ENCODE measurements at places on chromosomes 12 and 14.

DNA sequence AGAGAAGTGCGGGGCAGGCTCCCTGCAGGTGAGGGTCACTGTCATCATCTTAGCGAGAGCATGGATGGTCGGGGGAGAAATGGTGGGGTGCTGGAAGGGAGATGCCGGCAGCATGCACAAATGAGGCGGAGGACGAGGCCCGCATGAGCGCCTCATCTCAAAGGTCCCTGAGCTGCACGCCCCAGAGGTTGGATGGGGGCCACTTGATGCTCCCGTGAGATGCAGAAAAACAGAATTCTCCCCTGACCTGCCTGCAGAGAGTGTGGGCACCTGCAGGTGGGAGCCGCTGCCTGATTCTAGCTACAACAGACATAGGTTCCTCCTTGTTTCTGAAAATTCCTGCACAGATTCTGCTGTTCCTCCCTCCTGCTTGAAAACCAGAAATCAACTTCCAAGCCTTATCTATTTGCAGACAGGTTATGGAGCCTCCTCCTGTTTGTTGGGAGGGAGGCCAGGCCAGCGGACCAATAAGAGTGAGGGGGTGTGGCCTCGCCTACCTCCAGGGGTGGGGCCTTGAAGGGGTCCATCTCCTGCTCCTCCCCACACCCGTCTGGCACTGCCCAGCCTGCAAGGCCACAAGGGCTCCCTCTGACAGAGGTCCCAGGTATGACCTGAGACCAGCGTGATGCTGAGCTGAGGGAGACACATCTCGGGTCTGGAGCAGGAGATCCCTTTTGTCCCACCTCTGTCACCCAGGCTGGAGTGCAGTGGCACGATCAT, 67.2 kb downstream of the KDM2B start:
- DNase-seq = no peak

GRCh38 chr12:848882-849527, 96.6 kb downstream of the WNK1 start:
- no peak for DNase-seq

- no peak for DNase-seq
These were observed 210.8 kb downstream of the DAD1 start for GRCh38 chr14:22378181-22378580.

- DNase-seq = no peak
These were observed 45.5 kb downstream of the SPATA7 start for GRCh38 chr14:88430976-88431375.

DNA sequence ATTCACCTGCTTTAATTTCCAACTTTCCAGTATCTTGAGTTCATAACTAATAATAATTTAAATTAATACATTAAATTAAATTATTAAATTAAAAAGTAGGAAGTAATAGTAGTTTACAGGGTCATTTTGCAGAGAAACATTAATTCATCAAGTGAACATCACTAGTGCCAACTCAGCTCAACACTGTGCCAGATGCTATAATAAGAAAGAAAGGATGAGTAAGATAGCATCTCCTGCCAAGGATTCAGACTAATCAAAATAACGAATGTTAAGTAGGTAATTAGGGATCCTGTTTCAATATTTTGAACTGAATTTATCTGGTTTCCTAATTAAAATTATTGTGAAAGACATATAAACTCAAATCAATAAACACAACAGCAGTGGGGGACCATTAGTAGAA, 596.7 kb downstream of the SLC6A15 start:
- no peak for DNase-seq

- no peak for DNase-seq
These were observed 40.5 kb downstream of the ATP6V1D start for GRCh38 chr14:67319142-67319541.

DNA sequence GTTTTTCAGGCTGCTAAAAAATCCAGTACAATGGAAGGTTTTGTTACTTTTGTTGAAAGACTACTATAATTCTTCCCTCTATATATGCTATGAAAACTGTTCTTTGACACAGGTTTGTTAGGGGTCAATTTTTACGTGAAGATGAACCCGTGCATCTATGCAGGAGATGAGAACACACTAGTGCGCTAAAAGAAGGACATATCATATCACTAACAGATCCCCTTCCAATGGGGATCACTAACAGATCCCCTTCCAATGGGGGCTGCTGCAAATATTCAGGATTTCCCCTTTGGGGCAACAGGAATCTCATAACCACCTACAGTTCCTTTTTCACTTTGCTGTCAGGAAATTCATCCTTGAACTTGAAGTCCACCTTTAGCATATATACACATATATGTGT, 75.1 kb downstream of the CLMN start:
- no peak for DNase-seq

DNA sequence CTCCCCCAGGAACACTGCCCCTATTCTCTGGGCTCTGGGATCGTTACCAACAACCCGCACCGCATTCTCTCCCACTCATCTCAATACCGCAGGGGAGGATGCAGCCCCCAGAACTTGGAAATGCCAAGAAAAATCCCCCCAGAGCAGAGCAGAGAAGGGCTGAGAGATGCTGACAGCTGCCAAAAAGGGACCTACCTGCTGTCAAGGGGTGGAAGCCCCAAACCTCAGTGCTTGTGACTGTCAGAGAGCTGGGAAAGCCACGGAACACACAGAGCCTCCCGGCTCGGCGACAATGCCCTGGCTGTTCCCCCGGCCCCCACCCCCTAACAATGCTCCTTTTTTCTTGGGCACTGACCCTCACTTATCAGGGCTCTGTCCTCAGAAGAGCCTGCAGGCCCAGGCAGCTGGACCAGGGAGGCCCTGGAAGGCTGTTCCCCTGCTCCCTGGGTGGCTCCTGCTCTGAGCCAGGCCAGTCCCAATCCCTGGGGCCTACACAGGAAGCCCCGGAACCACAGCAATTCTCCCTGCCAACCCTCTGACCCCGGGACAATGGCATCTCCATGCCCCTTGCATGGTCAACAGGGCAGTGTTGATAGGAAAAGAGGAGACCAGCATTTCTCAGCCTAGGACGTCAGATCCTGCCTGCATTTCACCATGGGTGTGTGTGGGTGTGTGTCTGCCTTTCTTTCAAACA, 78.9 kb downstream of the ITPK1 start:
- DNase-seq = no peak

DNA sequence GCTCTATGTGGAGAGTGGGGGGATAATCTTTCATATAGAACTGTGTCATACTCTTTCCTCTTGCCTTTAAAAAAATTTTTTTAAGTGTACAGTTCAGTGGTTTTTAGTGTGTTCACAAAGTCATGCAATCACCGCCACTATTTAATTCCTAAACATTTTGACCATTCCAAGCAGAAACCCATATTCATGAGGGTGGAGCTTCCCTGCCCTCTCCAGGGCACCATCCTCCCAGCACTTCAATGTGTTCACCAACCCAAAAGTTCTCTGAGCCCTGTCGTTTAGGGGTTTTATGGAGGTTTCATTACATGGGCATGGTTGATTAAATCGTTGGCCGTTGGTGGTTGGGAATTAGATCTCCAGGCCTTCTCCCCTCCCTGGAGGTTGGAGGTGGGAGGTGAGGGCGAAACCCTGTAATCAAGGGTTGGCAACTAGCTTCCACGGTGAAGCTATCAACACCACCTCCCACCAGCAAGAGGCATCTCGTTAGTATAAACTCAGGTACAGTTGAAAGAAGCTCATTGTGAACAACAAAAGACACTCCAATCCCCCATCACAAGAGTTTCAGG, 42.8 kb upstream of the WNK1 start:
- DNase-seq = no peak

DNA sequence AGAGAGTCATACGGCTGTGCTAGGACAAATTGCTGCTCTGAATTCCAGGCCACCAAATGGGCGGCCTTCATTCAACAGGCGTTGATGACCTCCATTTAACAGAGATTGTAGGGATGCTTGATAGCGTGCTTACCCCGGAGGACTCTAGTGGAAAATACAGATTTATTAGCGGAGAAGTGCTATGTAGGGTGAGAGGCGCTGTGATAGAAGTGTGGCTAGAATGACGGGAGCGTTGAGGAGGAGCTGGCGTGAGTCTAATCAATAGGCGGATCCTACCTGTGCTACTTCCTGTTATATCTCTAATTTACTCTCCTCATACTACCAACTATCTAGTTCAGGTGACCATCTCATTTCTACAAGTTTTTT, 668 bp downstream of the MRPS35 start:
- DNase-seq = no peak

GRCh38 chr14:99871771-99872170, 78.6 kb downstream of the EML1 start:
- no peak for DNase-seq

DNA sequence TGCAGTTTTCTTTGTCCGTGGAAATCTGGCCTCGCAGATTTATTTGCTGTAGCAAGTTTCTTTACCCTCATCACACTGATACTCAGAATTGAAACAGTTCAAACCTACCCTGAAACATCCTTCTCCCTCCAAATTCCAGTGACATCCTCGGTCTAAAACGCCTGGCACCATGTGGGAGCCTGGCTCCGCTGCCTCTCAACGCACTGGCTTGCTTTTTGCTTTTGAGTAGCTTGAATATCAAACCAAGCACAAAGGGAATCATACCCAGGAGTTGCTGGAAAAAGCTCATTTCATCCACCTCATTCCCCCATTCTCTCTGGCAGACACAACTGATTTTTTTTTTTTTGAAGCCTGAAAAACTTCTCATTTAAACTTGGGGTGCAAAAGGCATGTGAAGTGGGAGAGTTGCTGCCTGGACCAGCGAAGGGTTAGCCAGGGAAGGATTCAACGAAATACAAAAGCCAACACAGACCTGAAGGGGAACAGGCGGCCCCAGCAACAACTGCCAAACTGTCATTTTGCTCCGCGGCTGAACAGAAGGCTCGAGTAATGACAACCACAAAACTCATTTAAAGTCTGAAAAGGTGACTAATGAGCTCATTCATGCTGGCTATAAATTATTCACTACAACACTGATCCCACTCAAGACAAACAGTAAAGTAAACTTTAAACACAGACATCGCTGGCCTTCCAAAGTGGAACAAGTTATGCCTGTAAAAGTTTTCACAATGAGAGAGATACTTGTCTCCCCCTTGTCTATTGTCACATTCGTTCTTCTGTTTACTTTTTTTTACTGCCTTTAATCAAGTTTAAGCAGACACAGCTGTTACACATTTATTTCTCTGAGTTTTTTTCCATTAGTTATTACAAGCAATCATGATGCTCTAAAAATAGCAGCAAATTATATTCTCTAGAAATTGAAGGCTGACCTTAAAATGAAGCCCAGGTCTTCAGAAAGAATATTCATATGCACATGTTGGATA, 12.5 kb upstream of the FOXN3 start:
- DNase-seq = no peak

DNA sequence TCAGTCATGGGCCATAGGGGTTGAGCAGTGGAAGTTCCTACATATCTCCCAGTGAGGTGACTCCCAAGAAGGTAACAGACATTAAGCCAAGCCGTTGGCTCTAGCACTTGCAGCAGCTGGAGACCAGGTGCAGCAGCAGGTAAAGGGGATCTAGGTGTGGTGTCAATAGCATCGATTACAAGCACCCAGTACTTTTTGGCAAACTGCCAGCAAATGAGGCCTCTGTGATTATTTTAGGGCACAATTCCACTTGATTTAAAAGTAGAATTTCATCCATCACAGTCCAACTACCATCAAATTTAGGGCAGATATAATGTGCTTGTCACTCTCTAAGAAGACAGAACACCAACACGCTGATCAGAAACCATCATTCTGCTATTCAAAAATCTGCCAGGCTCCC, 224.1 kb upstream of the EGLN3 start:
- DNase-seq = no peak

DNA sequence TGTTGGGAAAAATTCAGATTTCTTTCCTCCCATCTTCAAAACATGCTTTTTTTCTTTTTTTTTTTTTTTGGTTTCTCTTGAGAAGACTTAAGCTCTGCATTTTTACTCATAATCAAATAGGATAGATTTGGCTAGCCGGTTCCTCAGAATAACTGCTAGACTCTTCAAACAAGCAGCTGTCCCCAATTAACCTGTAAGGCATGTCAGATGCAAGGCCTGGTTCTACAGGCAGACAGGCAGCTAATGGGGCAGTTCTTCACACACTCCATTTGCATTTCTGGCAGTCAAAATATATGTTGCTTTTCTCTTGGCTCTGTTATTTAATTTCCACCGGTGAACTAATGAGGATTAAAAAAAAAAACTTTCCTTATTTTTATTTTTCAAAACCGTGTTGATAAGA, 228.0 kb upstream of the ATP2B1 start:
- no peak for DNase-seq

- no peak for DNase-seq
These were observed 45.7 kb upstream of the OTX2 start for GRCh38 chr14:56855891-56856461.

GRCh38 chr12:30314506-30315100, 381.1 kb downstream of the IPO8 start:
- DNase-seq = no peak

DNA sequence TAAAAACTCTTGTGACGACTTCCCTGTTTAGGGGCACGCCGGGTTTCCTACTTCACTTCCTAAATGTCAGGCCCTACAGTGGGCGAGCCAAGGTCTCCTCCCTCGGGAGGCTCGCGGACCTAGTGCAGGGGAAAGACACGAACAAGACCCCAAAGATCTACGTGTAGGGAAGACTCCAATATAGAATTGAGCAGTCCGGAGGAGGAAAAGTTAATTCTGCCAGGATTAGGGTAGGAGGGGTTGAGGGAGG, 564 bp downstream of the ATXN3 start:
- no peak for DNase-seq

DNA sequence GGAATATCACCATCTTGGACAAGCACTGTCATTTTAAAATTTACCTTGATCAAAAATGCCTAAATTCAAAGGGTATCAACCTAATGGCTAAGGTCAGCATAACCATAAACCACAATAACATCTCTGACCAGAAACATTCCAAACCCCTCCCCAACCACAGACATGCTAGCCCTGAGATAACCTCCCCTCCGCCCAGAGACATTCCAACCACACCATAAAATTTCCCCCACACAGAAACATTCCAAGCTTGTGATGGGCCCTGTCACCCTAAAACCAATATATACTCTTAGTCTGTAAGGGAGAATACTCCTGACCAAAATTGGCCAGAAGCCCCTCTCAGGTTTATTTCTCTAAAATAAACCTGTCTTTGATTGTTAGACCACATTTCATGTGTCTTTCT, 17.7 kb downstream of the EPYC start:
- DNase-seq = no peak

DNA sequence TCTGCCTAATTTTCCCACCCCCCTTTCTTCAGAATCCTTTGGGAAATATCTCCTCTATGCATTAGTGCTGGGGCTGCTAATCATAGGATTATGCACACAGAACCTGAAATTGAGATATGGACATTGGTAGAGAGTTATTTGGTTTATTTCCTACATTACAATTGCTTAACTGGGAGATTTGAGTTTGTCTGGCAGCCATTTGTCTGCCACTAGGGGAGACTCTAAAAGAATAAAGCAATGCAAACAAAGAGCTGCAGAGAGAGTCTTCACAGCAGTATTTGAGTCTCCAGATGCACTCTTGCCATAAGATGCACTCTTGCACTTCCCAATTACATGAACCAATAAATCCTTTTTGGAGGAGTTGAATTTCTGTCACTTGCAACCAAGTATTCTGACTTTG, 12.0 kb upstream of the PCNX4 start:
- no peak for DNase-seq

- no peak for DNase-seq
These were observed 54.0 kb downstream of the BCAT1 start for GRCh38 chr12:24894879-24895278.
